ENCODE measurements at places on chromosomes 16 and 17.

GRCh38 chr16:635573-636205, 416 bp downstream of the METTL26 start:
- DNase-seq, result no peak

- DNase-seq, result no peak
Measured at GRCh38 chr17:75049057-75049456, 2.0 kb downstream of the KCTD2 start.

- no peak for DNase-seq
Measured at GRCh38 chr17:45376171-45377005, 56.3 kb downstream of the ARHGAP27 start.

DNA sequence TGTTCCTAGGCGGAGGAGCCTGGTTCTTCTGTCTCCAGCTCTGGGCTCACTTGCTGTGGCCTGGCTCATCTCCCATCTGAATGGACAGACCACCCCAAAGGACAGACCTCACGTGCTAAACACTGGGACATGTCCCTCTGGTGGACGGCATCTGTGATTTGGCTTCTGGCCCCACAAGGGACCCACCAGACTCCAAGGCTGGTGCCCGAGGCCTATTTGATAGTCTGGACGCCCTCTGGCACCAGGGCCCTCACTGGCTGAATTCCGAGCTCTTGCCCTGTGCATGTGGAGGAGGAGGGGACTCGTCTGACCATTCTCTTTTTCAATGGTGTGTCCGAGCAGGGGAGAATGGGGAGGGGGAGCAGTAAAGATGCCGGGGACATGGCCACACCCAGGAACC, 62.8 kb upstream of the LGALS9 start:
- no peak for DNase-seq

- no peak for DNase-seq
Measured at GRCh38 chr17:39569126-39569525, 38.6 kb downstream of the NEUROD2 start.
